ENCODE measurements at places on chromosomes 3 and 15. TPM values are rescaled to one million over a fixed set of nuclear protein-coding genes. Genes with fewer than 3 reads are reported as not detected.

GRCh38 chr3:23004971-23005370 lies 198.2 kb upstream of the UBE2E2 start:
- peak; percentile 31 for DNase-seq

The FOXB1 gene
- total RNA-seq: not detected

DNA sequence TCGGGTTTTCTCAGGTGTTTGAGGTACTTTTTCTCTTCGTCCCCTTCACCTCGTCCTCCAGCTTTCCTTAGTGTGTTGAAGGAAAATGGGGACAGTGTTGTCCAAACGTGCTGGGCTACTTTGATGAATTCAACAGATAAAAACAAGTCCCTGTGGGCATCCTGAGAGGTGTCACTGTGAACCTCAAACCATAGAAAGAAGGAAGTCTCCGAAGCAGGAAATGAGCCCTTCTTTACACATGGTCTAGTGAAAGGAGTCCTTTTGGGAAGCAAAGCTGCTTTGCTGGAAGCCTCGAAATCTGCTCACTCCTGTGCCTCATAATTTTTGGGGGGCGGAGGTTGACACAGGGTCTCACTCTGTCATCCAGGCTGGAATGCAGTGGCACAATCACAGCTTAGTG lies 10.6 kb downstream of the IL17RB start:
- no peak for DNase-seq

The ITIH3 gene
- total RNA-seq: 105 TPM

GRCh38 chr3:108117241-108117775 lies 26.5 kb upstream of the CD47 start:
- DNase-seq: no peak

- peak; percentile 64 for DNase-seq
Observed at GRCh38 chr3:52831500-52832301, 1.2 kb upstream of the ITIH4 start.

DNA sequence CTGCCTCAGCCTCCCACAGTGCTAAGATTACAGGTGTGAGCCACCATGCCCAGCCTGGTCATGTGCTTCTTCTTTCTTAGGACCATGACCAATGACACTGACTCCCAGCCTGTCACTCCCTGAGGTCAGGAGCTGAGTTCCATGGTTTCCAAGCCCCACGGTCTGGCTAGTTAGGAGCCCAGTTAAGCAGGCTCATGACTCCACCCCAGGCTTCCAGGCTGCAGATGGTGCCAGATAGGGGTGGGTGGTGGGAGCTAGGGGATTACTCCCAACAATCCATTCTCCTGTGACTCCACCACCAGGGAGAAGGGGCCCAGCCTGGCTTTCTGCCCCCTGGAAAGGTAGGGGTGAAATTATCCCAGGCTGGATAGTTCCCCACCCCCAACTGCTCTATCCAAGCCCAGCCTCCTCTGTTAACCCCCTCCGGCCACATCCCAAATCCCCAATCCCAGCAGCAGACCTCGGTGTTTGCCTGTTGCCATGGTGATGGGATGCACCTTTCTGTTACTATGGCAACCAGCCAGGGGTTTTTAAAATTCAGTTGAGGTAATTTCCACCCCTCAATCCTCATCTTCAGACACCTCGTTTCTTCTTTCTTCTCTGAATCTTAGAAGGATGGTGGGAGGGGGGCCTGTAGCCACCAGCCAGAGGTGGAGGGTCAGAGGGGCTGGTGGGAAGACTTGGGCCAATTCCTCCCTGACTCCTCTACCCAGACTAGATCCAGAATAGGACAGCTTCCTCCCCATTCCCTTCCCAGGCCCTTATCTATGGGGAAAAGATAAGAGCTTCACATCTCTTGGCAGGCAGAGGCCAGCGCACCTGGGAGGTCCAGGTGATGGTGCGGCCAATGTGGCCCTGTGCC lies 22.5 kb upstream of the SEMA3F start:
- no peak for DNase-seq

The PRRT3 gene
- 0.44 TPM for total RNA-seq

The TTC21A gene
- total RNA-seq: 0.39 TPM

The MYH15 gene
- 0.09 TPM for total RNA-seq

The CLRN1 gene
- not detected for total RNA-seq

The CHST13 gene
- total RNA-seq: 43.1 TPM

- no peak for DNase-seq
Observed at GRCh38 chr15:77674327-77674726, 41.6 kb upstream of the LINGO1 start.

The NCKIPSD gene
- total RNA-seq: 14.3 TPM

- no peak for DNase-seq
Observed at GRCh38 chr3:112514527-112515128, 15.4 kb upstream of the BTLA start.

DNA sequence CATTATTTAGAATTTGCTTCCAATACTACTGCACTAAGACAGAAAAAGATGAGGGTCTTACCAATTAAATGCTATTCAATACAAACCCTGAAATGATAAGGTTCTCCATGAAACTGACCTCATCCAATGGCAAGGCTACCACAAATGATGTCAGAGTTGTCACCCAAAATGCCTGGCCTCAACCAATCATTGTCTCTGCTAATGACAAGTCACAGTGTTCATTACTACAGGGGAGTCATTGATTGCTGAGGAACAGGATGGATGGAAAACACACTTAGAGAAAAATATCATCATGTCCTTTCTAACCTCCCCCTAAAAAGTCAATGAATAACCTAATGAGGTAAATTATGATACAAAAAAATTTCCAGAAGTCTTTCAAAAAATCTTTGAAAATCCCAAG lies 91.0 kb downstream of the FOXP1 start:
- DNase-seq: no peak

DNA sequence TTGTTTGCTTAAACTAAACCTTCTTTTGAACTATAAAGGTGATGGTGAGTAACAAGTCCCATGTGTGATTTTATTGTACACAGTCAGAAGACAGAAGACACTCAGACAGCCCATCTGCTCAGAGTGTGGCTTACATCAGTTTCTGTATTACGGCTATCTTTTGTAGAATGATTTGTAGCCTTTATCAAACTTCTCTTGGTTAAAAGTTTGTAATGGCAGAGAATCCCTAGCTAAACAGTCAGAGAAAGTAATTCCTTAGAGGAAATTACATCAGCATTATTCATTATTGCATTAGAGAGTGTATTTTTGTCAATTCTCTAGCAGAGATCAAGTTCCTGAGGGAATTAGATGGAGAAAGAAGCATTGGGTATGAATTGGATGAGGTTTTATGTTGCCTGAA lies 500.8 kb downstream of the CNTN4 start:
- no peak for DNase-seq

DNA sequence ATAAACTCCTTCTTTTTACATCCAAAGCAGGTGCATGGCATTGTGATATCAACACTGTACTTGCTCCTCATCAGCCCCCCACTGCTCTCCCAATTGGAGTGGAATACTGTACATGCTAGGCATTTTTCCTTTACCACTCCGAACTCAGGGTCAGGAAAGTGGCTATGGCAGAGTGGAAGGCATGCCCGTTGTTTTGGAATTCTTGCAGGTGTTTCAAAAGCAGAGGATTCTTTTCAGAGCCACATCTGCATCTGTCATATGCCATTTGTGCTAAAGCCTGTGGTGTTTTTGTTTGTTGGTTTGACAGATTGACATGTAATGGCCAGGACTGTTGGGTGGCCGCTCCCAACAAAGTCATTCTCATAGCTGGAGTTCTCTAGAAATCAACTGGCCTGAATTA lies 41.7 kb downstream of the SOX2 start:
- DNase-seq: no peak

DNA sequence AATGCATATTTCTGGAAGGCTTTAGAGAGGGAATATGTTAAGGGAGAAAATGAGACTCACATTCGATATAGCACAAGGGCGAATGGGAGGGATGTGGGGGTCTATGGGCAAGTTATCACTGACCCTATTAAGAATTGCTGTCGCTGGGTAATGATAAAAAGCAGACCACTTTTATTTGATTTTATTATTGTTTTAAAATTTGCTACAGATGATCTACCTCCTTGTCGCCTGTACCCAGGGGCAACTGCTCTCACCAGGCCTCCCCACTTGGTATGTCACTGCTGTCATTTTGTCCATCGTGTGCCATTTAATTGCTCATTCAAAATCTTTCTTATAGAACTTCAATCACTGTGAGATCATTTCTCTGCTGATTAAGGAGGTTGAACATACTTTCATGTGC lies 153.8 kb downstream of the OPA1 start:
- DNase-seq: no peak

DNA sequence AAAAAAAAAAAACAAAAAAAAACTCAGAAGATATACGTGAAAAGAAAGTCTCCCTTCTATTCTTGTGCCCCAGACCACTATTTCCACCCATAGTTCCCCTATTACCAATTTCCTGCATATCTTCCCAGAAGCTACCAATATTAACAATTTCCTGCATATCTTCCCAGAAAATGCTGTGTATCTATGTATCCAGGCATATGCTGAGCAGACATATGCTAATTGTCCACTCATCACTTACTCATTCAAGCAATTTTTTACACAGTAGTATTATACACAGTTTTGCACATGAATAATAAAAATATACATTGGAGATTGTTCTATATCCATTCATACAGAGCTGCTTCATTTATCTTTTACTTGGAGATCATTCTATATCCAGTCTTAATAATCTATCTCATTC lies 12.6 kb upstream of the SLMAP start:
- DNase-seq: no peak

DNA sequence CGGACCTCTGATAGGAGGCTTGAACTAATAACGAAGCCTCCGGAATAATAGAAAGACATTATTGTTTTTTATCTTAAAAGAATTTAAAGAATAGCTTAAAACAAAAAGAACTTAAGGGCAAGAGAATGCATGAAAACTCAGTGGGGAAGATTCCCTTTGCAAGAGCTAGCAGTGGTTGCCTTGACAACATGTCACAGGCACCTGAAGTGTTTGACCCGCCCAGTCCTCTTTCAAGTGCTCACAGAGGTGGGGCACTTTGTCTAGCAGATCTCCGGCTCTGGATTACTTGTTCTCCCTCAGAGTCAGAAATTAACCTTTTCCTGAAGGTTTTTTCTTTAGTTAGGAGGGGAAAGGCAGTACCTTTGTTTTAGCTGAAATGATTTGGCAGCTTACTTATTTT lies 37.8 kb downstream of the LARS2 start:
- DNase-seq: no peak

The ALDH1A3 gene
- not detected for total RNA-seq

The COPG1 gene
- 166 TPM for total RNA-seq

DNA sequence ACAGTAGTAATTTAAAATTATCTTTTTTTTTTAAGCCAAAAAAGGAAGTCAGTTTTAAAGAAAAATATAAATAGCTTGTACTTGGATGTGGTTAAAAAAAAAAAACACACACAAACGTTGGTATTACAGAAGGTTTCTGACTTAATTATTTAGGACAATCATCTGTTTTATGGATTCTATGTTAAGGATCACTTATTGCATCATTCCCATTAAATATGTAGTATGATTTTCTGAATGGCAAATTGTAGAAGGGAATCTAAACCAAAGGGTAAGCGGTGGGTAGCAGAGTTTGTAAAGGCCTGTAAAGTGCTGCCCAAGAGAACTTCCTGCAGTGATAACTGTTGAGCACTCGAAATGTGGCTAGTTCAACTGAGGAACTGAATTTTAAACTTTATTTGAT lies 8.0 kb downstream of the SENP2 start:
- no peak for DNase-seq

GRCh38 chr3:186152889-186153292 lies 44.0 kb upstream of the ETV5 start:
- DNase-seq: no peak

- DNase-seq: no peak
Observed at GRCh38 chr15:70586241-70586640, 177.1 kb downstream of the UACA start.

- DNase-seq: no peak
Observed at GRCh38 chr15:40543631-40544294, 21.1 kb downstream of the CCDC32 start.

- no peak for DNase-seq
Observed at GRCh38 chr3:188446766-188447165, 292.8 kb downstream of the LPP start.

Data from HepG2 (cell line).